ENCODE measurements at places on chromosomes 11 and 22. TPM values are rescaled to one million over a fixed set of nuclear protein-coding genes. Genes with fewer than 3 reads are reported as not detected.

GRCh38 chr11:129880311-129880710 is 15.1 kb downstream of the NFRKB start:
- H3K36me3 ChIP-seq: peaks cover 99% of the 10 kb centered on the region
- H3K4me3 ChIP-seq: no peak overlapping the region
- no peaks in the 10 kb centered on the region for H3K4me1 ChIP-seq
- DNase-seq: no peak
- no peak overlapping the region for H3K27ac ChIP-seq

DNA sequence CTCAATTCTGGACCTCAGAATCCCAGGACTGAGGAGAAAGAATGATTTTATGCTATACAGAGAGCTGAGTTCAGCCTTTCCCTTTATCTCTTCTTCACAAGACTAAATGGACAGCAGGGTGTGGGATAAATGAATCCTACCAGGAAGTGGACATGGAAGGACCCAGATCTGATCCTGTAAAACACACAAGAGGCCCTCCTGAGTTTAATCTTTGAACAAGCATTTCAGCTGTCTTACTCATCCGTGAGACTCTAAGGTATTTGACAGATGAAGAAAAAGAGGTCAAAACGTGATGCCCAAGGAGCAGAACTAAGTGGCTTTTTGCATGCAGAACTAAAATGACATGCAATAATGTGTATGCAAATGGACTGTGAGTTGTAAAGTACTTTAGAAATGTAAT is 511.3 kb downstream of the DLG2 start:
- no peaks in the 10 kb centered on the region for H3K4me1 ChIP-seq
- no peak overlapping the region for H3K4me3 ChIP-seq
- H3K27me3 ChIP-seq: no peaks in the 10 kb centered on the region
- H3K36me3 ChIP-seq: no peaks in the 10 kb centered on the region
- no peak overlapping the region for H3K27ac ChIP-seq

DNA sequence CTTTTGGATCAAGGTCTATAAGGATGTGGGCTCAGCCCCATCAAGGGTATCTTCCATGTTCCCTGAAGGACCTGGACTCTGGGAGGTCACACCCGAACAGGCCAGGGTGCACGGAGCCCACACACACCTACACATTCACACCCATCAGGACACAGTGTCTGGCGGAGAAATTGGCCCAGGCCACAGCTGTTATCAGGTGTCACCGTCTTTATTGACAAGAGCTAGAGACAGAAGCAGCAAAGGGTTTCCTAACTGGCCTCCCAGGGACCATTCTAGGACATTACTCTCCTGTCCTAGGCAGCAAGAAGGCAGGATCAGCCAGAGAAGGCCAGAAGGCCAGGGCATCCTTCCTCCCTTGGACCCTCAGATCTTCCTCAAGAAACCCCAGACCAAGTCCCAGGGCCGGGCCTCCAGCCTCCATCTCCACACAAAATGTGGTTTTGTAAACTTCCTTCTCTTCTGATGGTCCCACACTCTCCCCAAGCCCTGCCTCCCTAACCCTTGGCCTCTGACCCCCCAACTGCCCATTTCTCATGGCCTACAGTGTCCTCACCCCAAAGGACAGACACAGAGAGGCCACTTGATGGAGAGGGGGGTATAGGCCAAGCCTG is 8.1 kb downstream of the SSTR3 start:
- H3K27ac ChIP-seq: no peak overlapping the region
- H3K4me3 ChIP-seq: no peak overlapping the region
- H3K4me1 ChIP-seq: peaks cover 61% of the 10 kb centered on the region
- no peak for DNase-seq
- no peaks in the 10 kb centered on the region for H3K27me3 ChIP-seq

The GAL3ST1 gene
- not detected for total RNA-seq

Measured in CD4-positive, alpha-beta T cell (primary cell).